Tibial artery (tissue), 4 donors: ENCODE measurements at places on chromosomes 7 and 10.

- DNase-seq, result no peak
- H3K27me3 ChIP-seq, result no peaks in the 10 kb centered on the region
- H3K36me3 ChIP-seq, result no peaks in the 10 kb centered on the region
- no peak overlapping the region for H3K27ac ChIP-seq
- no peak overlapping the region for H3K4me3 ChIP-seq
- no peaks in the 10 kb centered on the region for H3K4me1 ChIP-seq
These were observed 283.7 kb downstream of the MALRD1 start for GRCh38 chr10:19332304-19332703.

GRCh38 chr7:134128829-134129228, 1.7 kb downstream of the LRGUK start:
- no peak overlapping the region for H3K4me3 ChIP-seq
- H3K27me3 ChIP-seq, result no peaks in the 10 kb centered on the region
- H3K36me3 ChIP-seq, result no peaks in the 10 kb centered on the region
- no peak overlapping the region for H3K27ac ChIP-seq

- H3K36me3 ChIP-seq, result no peaks in the 10 kb centered on the region
- H3K27ac ChIP-seq, result no peak overlapping the region
- no peak overlapping the region for H3K4me3 ChIP-seq
- no peaks in the 10 kb centered on the region for H3K4me1 ChIP-seq
These were observed 381.2 kb upstream of the MBL2 start for GRCh38 chr10:53153831-53154230.

- H3K27ac ChIP-seq, result peak overlapping the region; percentile 67
- H3K4me3 ChIP-seq, result no peak overlapping the region
- no peaks in the 10 kb centered on the region for H3K27me3 ChIP-seq
- peaks cover 42% of the 10 kb centered on the region for H3K36me3 ChIP-seq
- no peaks in the 10 kb centered on the region for H3K4me1 ChIP-seq
These were observed 19.0 kb downstream of the ACTA2 start for GRCh38 chr10:88933564-88933963.

GRCh38 chr10:131852176-131852822, 48.5 kb upstream of the PPP2R2D start:
- H3K36me3 ChIP-seq, result no peaks in the 10 kb centered on the region
- DNase-seq, result peak; percentile 19
- H3K27me3 ChIP-seq, result peaks cover 35% of the 10 kb centered on the region
- no peak overlapping the region for H3K4me3 ChIP-seq
